Spinal cord (tissue), 10 donors: ENCODE measurements at places on chromosomes 11 and 22. TPM values are rescaled to one million over a fixed set of nuclear protein-coding genes. Genes with fewer than 3 reads are reported as not detected.
A peak's percentile ranks its signal among the peaks of the same experiment; 100 is the strongest.

- H3K4me3 ChIP-seq, result no peak overlapping the region
- peaks cover 39% of the 10 kb centered on the region for H3K4me1 ChIP-seq
- peaks cover 5% of the 10 kb centered on the region for H3K27me3 ChIP-seq
- no peaks in the 10 kb centered on the region for H3K36me3 ChIP-seq
- no peak overlapping the region for H3K27ac ChIP-seq
Measured at GRCh38 chr22:49373801-49374226, 453.9 kb downstream of the BRD1 start.

DNA sequence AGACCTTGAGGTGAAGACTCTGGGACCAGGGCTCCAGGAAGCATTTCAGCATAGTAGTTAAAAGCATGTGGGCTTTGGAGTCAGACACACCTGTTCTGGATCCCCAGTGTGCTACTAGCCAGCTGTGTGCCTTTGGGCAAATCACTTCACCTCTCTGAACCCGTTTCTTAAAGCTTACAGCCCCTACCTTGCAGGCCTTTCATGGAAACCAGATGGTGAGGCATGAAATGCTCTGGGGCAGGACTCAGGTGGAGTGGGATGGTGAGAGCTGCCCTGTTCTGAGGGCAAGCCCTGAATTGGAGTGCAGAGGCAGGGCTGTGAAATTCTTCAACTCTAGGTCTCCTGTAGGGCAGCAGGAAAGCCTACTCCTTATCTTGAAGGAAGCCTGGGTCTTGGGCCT lies 10.5 kb downstream of the UCP2 start:
- no peaks in the 10 kb centered on the region for H3K4me1 ChIP-seq
- no peaks in the 10 kb centered on the region for H3K27me3 ChIP-seq
- no peak overlapping the region for H3K4me3 ChIP-seq
- H3K36me3 ChIP-seq, result peaks cover 28% of the 10 kb centered on the region
- DNase-seq, result no peak

DNA sequence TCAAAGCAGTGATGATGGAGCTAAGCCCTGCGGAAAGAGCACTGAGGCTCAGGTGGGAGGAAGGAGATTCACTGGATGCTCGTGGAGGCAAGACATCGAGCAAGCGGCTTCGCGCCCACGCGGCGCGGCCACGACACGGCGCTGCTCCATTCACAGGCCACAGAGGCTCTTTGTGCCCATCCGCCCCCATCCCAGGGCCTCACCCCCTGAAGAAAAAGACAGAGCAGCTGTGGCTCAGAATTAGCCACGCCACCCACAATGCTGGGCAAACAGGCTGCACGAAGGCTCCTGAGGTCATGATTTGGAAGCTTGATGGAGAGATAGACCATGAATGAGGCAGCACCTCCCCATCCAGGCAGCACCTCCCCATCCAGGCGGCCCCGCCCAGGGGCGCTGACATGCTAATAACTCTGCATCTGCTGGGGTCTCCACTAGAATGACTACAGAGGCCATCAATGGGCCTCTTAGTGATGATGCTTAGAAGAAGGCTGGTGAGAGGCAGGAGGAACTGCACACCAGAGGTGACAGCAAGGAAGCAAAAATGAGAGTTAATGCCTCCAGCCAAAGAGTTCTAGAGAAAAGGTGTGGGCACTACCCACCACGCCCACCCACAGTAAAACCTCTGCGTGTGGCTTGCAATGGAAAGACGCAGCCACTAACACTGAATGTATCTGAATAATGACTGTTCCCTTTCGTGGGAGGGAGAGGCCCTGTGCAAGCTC lies 43.5 kb downstream of the MYH9 start:
- H3K27me3 ChIP-seq, result no peaks in the 10 kb centered on the region
- peaks cover 29% of the 10 kb centered on the region for H3K4me1 ChIP-seq
- H3K36me3 ChIP-seq, result peaks cover 40% of the 10 kb centered on the region
- H3K4me3 ChIP-seq, result no peak overlapping the region
- no peak for DNase-seq

GRCh38 chr11:64339754-64340408 lies at the start of gene CCDC88B:
TSS of gene CCDC88B (plus strand) at chr11:64340204. CDS start at chr11:64340267, 63 bp downstream.
- H3K4me1 ChIP-seq, result peaks cover 30% of the 10 kb centered on the region
- no peak within 1 kb of the TSS for H3K27ac ChIP-seq
- no peak for DNase-seq
- peaks cover 11% of the 10 kb centered on the region for H3K36me3 ChIP-seq

DNA sequence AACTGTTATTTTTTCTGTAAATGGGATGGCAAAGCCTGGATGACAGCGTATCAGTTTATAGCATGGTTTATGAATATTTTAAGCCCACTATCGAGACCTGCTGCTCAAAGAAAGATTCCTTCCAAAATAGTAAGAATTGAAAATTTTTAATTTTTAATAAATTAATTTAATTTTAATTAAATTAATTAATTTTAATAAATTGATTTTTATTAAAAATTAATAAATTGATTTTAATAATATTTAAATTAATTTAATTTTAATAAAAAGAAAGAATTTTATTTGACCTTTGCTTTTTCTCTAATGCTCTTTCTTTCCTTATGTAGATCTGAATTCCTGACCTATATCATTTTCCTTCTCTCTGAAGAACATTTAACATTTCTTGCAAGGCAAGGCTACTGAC lies 62.9 kb downstream of the EXT2 start:
- H3K4me1 ChIP-seq, result no peaks in the 10 kb centered on the region
- no peak for DNase-seq
- H3K27ac ChIP-seq, result no peak overlapping the region
- peaks cover 14% of the 10 kb centered on the region for H3K36me3 ChIP-seq
- H3K4me3 ChIP-seq, result no peak overlapping the region

GRCh38 chr11:13009476-13009920 lies 382 bp downstream of the RASSF10 start:
- H3K4me1 ChIP-seq, result peaks cover 27% of the 10 kb centered on the region
- DNase-seq, result peak; percentile 13
- peak overlapping the region; percentile 66 for H3K4me3 ChIP-seq
- no peaks in the 10 kb centered on the region for H3K36me3 ChIP-seq

- H3K27me3 ChIP-seq, result no peaks in the 10 kb centered on the region
- no peak for DNase-seq
- H3K4me1 ChIP-seq, result peaks cover 4% of the 10 kb centered on the region
- no peak overlapping the region for H3K27ac ChIP-seq
- no peak overlapping the region for H3K4me3 ChIP-seq
- H3K36me3 ChIP-seq, result peaks cover 63% of the 10 kb centered on the region
Measured at GRCh38 chr11:3030289-3031070, 26.7 kb downstream of the CARS1 start.

Gene ASPHD2
- 12.8 TPM for polyA plus RNA-seq
